Forelimb muscle (tissue), 1 donor: ENCODE measurements at places on chromosomes 6 and 20. TPM values are rescaled to one million over a fixed set of nuclear protein-coding genes. Genes with fewer than 3 reads are reported as not detected.

GRCh38 chr6:40325041-40325440, 262.1 kb downstream of the LRFN2 start:
- no peak for DNase-seq

DNA sequence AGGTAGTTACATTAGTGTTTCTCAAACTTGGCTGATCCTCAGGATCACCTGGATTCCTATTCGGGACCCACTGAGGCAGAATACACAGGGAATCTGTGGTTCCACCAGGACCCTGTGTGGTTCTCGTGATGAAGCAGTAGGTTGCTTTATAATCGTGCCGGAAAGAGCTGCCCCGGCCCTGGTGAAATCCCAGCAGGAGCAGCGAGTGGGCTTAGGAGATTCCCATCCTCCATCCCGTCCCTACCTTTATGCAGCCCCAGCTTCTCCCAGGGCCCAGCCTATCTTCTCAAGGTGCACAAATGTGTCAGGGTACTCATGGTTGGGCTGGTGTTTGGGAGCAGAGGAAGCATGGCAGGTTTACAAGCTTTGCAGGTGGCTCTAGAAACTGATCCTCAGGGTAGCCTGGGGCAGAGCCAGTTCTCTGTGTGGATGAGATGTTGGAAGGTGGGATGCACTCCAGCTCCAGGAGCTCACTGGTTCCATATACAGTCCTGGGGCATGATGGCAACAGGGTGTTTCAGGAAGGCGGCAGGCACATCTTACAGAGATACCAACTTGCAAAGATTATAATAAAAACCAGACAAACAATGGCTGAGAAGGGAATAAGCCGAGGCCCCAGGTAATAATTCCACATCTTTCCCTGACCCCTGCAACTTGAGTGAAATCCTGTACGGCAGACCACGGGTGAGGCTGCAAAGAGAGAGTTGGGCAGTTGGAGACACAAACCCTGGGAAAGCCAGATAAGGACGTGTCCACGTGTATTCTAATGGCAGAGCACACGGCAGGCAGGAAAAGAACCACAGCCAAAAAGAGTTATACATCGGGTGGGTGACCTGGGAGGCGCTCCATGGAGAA, 5.9 kb downstream of the SLC22A1 start:
- no peak for DNase-seq

The ADGRB3 gene
- polyA plus RNA-seq, result 0.76 TPM

The ADAM33 gene
- polyA plus RNA-seq, result 71.3 TPM
